Left ventricle myocardium inferior (tissue), 1 donor: ENCODE measurements at places on chromosomes 3 and 15. TPM values are rescaled to one million over a fixed set of nuclear protein-coding genes. Genes with fewer than 3 reads are reported as not detected.

The GOLGA8J gene
- total RNA-seq, result 0.41 TPM

The DHX30 gene
- 49.8 TPM for total RNA-seq

The JMJD7 gene
- 12.1 TPM for total RNA-seq

The OPA1 gene
- total RNA-seq, result 124 TPM

The MAGEL2 gene
- total RNA-seq, result not detected

The MAP6D1 gene
- total RNA-seq, result 2.4 TPM

GRCh38 chr3:80889535-80889934, 871.9 kb downstream of the GBE1 start:
- no peak for DNase-seq

GRCh38 chr3:162332344-162332743, 835.7 kb downstream of the OTOL1 start:
- no peak for DNase-seq

- DNase-seq, result no peak
Observed at GRCh38 chr3:99974989-99975388, 139.3 kb downstream of the FILIP1L start.

- no peak for DNase-seq
Observed at GRCh38 chr3:72494626-72495025, 353.6 kb downstream of the SHQ1 start.

DNA sequence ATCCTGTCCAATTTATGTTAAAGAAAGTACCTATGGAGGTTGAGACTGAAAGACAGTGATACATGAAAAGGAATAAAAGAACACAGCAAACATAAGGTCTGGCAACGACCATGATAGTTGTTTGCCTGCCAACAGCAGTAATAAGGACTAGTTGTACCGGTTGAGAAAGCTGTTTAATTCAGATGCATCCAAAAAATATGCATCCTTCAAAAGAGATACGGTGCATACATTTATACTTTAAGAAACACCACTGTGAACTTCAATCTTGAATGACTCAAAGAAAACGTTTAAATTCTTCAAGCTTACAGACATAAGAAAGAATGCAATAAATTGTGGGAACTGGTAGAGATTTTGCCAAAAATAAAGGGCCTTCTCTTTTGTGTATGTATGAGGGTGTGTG, 492.1 kb downstream of the NLGN1 start:
- DNase-seq, result no peak

DNA sequence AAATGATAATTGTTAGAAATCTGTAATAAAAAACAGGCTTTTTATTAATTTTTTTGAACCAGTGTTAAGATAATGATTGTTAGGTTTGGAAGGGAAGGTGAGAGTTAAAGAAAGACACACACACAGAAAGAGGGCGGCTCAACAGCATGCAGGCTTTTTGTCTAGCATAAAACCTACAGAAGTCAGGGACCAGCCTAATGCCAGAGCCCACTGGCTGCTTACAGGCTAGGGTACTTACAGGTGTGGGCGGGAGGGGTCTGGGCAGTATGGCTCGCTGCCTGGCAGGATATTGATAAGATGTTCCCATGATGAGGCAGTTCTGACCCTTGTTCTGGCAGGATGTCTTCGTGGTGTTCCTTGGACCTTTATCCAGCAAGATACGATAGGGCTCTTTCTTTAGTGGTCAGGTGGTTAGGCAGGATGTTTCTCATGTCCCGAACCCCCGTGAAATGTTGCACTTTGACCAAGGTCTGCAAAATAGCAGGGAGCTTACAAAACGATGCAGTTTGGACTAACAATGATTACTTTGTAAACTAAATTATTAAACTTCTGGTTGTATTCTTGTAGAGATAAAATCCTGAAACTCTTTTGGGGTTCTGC, 84.7 kb downstream of the DCUN1D1 start:
- DNase-seq, result no peak

- DNase-seq, result no peak
Observed at GRCh38 chr3:89059211-89059925, 48.1 kb upstream of the EPHA3 start.
